AG04450 (cell line): ENCODE measurements at places on chromosomes 2 and 18.
A peak's percentile ranks its signal among the peaks of the same experiment; 100 is the strongest.

DNA sequence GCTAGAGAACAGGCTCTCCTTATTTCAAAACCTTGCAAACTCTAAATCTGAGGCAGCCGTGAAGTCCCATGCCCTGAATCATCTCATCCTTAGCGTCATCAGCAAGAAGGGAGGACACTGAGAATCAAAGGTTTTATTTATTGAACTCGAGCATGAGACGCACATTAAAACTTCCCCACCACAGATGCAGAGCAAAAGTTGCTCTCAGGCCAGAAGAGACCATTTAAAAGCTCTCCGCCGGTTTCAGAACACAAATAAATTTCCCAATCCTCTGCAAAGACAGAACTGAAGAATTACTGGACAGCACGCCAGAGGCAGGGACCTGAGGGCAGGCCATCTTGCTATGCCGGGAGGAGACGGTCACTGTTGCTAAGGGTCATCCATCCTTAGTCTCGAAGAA, 1.3 kb downstream of the AMMECR1L start:
- peak; percentile 32 for DNase-seq

DNA sequence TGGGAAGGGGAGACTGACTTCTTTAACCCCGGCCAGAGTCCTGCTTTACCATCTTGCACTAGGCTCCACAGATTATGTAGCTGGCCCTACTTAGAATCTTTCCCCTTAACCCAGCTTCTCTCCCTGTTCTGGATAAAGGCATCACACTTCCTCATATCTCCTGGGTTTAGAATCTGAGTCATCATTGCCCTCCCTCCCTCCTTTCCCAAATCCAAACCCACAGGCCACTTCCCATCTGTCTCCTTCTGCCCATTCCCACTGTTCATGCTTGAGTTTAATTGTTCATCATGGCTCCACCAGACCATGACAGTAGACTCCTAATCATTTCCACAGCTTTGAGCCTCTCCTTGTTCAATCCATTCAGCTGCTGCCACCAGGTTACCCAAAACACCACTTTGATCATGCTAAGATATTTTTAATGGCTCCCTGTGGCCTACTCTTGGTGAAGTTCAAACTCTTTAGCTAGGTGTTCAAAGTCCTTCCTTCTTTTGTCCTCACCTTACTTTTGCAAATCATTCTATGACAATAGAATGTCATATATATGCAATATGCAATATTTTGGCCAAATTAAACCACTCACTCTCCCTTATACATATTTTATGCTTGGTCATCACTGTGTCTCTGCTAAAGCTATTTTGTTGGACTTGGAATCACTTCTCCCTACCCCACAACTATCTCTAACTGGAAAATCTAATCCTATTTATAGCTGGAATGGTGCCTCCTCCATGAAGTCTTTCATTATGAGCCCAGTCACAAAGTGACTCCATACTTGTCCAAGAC, 5.5 kb downstream of the PDE11A start:
- no peak for DNase-seq

- no peak for DNase-seq
These were observed 95.2 kb downstream of the PDCL3 start for GRCh38 chr2:100658017-100658416.

DNA sequence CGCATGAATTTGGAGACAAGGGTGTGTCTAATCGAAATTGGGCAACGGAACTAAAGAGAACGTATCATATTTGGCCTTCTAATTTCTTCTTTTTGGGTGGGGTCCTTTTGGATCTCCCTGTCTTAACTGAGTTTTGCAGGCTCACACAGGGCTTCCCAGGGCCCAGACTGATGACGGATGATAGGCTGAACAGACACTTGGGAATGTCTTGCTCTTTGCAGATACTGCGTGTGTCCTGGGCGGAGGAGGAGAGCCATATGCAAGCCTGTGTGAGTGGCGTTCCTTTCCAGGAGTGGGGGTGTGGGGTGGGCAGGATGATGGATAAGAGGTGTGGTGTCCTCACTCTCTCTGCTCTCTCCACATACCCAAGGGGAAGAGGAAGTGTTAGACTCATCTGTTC, 40.1 kb downstream of the TNP1 start:
- no peak for DNase-seq

GRCh38 chr18:27656167-27656778, 471.2 kb upstream of the CHST9 start:
- no peak for DNase-seq
